ENCODE measurements at places on chromosomes 1 and 21. TPM values are rescaled to one million over a fixed set of nuclear protein-coding genes. Genes with fewer than 3 reads are reported as not detected.
A peak's percentile ranks its signal among the peaks of the same experiment; 100 is the strongest.

TM2D1 gene
- total RNA-seq: 17.7 TPM

CACNA1S gene
- not detected for total RNA-seq

TFB2M gene
- total RNA-seq: 10.2 TPM

DUSP23 gene
- total RNA-seq: 7.9 TPM

ITSN1 gene
- total RNA-seq: 2.5 TPM

SAMD13 gene
- not detected for total RNA-seq

ADGRL2 gene
- total RNA-seq: not detected

CALML6 gene
- total RNA-seq: 0.35 TPM

TSSK3 gene
- not detected for total RNA-seq

SERINC2 gene
- not detected for total RNA-seq

DNA sequence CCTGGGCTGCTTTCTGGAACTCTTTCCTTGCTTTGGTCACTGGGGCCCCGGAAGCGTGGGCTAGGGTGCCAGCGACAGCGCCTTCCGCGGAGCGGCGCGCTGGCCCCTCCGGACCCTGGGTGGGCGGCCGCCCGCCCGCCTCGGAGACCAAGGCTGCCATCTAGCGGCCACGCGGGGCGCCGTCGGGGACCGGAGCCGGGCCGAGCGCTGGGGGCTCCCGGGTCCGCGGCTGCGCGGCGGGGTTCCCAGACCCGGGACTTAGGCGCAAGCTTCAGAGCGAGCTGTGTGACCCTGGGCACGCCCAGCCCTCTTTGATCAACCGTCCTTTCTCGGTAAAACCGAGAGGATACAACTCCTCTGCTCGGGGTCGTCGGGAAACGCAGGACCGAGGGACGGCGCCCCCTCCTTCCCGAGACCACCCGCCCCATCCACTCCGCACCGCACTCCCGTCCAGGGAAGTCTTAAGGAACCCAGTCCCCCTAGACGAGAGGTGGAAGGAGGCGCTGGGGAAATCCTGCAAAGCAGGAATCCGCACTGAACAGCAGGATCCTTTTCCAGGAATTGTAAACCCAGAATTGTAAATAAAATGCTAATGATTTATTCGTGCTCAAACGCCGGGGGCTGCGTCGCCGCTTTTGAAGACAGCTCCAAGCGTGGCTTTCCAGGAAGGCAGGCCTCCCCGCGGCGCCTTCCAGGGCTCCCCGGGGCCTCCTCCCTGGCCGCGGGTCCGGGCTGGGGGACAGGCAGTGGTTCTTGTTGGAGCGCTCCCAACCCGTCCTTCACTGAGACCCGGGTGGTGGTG lies 41.2 kb downstream of the RRAGC start:
- H3K27me3 ChIP-seq: peaks cover 81% of the 10 kb centered on the region
- DNase-seq: peak; percentile 41
- no peak overlapping the region for H3K27ac ChIP-seq
- H3K36me3 ChIP-seq: no peaks in the 10 kb centered on the region

GRCh38 chr1:92367496-92367895 lies 68.6 kb downstream of the RPAP2 start:
- DNase-seq: no peak
- H3K4me1 ChIP-seq: peaks cover 29% of the 10 kb centered on the region
- no peaks in the 10 kb centered on the region for H3K27me3 ChIP-seq
- peaks cover 3% of the 10 kb centered on the region for H3K36me3 ChIP-seq
- H3K4me3 ChIP-seq: peak overlapping the region; percentile 41

GRCh38 chr1:17125756-17126237 lies 6.5 kb upstream of the PADI2 start:
- no peak overlapping the region for H3K4me3 ChIP-seq
- H3K36me3 ChIP-seq: no peaks in the 10 kb centered on the region
- DNase-seq: peak; percentile 65
- H3K27ac ChIP-seq: no peak overlapping the region

DNA sequence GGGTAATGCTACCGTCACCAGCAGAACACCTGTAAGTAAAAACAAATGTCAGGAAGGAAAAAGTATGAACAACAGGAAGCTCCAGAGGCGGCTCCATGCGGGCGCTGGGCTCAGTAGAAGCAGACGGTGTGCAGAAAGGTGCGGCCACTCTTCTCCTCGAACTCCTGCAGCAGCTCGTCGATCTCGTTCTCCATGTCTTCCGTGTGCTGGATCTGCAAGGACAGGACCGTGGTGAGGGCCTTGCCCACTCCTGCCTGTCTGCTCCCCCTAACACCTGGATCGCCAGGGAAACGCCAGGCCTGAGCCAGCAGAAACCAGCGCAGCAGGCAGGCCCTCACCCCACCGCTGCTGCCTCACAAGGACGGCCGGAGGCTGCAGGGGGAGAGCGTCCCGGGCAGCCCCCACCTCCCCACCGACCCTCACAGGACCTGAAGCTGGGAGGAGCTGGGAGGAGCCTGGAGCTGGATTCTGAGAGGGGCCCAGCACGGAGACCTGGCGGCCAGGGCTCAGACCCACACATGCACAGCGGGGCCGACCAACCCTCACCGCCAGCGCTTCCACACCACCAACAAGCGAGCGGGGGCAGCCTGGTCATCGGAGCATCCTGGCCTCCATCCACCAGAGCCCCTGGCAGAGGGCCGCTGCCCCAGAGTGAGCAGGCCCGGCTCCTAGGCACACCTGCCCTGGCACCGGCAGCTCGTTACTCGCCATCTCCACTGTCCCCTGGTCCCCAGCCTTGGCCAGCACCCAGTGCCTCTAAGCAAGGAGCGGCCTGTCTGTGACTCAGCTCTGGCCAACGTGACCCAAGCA lies 1.7 kb upstream of the TMEM240 start:
- no peaks in the 10 kb centered on the region for H3K36me3 ChIP-seq
- no peak for DNase-seq
- H3K4me1 ChIP-seq: peaks cover 5% of the 10 kb centered on the region
- no peaks in the 10 kb centered on the region for H3K27me3 ChIP-seq
- no peak overlapping the region for H3K27ac ChIP-seq

- no peaks in the 10 kb centered on the region for H3K4me1 ChIP-seq
- no peaks in the 10 kb centered on the region for H3K27me3 ChIP-seq
- no peak overlapping the region for H3K4me3 ChIP-seq
- DNase-seq: no peak
These were observed 49.8 kb downstream of the BCAR3 start for GRCh38 chr1:93631626-93632365.

GRCh38 chr1:44237721-44238457 lies 24.6 kb downstream of the DMAP1 start:
- no peak for DNase-seq
- H3K4me1 ChIP-seq: peaks cover 13% of the 10 kb centered on the region
- no peak overlapping the region for H3K4me3 ChIP-seq
- H3K36me3 ChIP-seq: peaks cover 16% of the 10 kb centered on the region
- no peak overlapping the region for H3K27ac ChIP-seq
